ENCODE measurements at places on chromosomes 1 and 21. TPM values are rescaled to one million over a fixed set of nuclear protein-coding genes. Genes with fewer than 3 reads are reported as not detected.
A peak's percentile ranks its signal among the peaks of the same experiment; 100 is the strongest.

DNA sequence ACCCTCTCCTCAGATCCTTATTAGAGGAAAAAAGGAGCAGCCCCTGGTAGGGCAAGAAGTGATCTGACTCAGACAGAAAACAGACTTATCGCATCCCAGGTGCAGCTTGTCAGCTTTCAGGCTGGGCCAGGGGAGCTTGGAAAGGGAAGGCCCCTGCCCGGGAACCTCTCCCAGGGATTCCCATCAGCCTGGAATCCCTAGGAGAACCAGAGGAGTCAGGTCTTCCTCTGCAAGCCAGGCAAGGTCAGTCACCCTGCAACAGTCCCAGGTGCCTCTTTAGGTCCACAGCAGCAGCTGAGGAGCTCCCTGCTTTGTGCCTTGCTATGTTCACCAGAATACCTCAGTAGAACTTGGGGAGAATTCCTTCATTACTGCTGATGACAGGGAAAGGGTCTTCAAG is 2.9 kb upstream of the PRAMEF12 start:
- H3K27ac ChIP-seq, result no peak overlapping the region
- H3K36me3 ChIP-seq, result no peaks in the 10 kb centered on the region
- no peaks in the 10 kb centered on the region for H3K27me3 ChIP-seq
- H3K4me3 ChIP-seq, result no peak overlapping the region

GRCh38 chr1:17545356-17545755 is 5.9 kb downstream of the ARHGEF10L start:
- peak overlapping the region; percentile 47 for H3K27ac ChIP-seq
- no peak overlapping the region for H3K4me3 ChIP-seq
- DNase-seq, result no peak
- no peaks in the 10 kb centered on the region for H3K36me3 ChIP-seq
- H3K4me1 ChIP-seq, result peaks cover 31% of the 10 kb centered on the region
- no peaks in the 10 kb centered on the region for H3K27me3 ChIP-seq

DNA sequence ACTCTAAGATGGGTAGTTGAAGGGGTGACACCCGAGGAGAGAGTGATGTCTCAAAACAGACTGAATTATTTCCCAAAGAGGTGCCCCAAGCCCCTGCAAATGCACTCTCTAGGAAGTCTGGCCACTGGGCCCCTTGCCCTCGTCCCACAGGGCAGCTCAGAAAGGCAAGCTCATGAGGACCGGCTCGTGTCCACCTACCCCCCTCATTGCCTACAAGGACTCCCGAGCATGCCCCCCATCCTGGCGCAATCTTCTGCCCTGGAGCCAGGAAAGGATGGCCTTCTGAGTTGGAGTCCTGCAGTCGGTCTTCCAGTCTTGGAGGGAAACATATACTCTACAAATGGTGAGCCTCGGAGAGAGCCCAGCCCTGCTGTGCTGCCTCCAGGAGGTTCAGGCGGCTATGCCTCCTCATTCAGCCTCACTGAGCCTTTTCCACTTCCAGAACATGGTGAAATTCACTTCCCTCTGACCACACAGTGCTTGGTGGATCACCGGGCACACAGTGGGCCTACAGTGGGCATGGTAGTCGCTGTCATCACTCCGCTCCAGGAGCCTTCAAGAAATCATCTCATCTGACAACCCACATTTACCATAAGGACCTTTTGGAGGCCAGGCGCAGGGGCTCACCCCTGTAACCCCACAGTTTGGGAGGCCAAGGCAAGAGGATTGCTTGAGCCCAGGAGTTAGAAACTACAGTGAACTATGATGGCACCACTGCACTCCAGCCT is 5.8 kb upstream of the WNT3A start:
- no peaks in the 10 kb centered on the region for H3K4me1 ChIP-seq
- no peak for DNase-seq
- H3K4me3 ChIP-seq, result no peak overlapping the region
- no peak overlapping the region for H3K27ac ChIP-seq

DNA sequence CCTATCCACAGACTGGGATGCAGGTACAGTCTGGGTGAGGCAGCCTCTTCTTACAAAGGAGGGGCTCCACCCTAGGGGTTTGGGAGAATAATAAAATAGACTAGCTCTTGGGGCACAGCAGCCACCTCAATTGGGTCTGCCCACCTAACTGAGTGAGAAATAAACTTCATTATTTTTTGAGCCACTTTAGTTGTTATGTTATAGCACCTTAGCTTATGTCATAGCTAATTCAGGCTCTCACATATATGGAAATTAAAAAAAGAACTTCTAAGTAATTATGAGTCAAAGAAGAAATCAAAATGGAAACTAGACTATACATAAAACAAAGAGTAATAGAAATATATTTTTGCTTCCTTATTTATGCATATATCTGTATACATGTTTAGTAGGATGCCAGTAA is 318.5 kb upstream of the B3GALT2 start:
- H3K27me3 ChIP-seq, result no peaks in the 10 kb centered on the region
- H3K4me1 ChIP-seq, result no peaks in the 10 kb centered on the region
- H3K27ac ChIP-seq, result no peak overlapping the region
- DNase-seq, result no peak
- no peak overlapping the region for H3K4me3 ChIP-seq

DNA sequence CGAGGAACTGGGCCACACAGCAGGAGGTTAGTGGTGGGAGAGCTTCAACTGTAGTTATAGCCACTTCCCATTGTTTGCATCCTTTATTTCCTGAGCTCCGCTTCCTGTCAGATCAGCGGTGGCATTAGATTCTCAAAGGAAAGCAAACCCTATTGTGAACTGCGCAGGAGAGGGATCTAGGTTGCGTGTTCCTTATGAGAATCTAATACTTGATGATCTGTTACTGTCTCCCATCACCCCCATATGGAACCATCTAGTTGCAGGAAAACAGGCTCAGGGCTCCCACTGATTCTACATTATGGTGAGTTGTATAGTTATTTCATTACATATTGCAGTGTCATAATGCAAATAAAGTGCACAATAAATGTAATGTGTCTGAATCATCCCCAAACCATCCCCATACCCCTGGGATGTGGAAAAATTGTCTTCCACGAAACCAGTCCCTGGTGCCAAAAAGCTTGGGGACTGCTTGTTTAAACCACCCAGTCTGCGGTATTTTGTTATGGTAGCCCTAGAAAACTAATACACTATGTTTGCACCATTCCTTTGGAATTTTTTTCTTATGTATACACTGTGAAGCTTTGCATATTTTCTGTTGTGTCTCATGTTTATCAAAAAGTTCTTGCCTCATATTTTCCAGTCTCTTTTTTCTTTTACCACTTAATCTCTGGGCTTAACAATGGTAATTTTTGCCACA is 136.6 kb upstream of the IVNS1ABP start:
- H3K27me3 ChIP-seq, result no peaks in the 10 kb centered on the region
- no peak overlapping the region for H3K27ac ChIP-seq
- H3K4me1 ChIP-seq, result no peaks in the 10 kb centered on the region
- DNase-seq, result no peak
- no peaks in the 10 kb centered on the region for H3K36me3 ChIP-seq

DNA sequence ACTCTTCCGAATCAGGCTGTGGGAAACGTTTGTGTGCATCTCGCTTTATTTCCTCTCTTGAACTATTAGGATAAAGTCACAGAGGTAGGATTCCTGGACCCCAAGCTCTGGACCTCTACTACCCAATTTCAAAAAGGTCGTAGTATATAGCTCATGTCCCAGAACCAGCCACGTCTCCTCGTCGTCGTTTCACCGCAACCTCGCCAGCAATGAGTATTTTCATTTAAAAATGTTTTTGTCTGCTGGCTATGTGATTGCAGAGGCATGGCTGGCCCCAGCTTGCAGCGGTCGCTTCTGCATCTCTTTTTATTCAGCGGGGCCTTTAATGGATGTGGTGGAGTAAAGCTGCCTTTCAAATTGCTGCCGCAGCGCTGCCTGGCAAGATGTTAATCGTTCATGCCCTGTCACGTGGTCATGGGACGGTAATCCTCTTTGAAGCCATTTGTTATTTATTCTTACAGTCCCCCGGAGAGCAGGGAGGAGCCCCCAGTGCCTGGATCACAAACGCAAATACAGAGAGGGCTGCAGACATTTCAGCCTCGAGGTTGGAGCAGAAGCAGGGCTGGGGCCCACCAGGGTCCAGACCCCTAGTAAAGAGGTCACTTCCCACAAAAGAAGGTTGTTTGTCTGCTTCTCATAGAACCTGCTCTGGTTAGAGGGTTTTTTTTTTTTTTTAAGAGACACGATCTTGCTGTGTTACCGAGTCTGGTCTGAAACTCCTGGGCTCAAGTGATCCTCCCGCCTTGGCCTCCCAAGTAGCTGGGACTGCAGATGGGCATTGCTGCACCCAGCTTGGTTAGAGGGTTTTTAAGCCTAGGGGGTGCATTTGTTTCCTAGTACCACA is 11.6 kb upstream of the NPHP4 start:
- H3K36me3 ChIP-seq, result no peaks in the 10 kb centered on the region
- no peaks in the 10 kb centered on the region for H3K27me3 ChIP-seq
- H3K27ac ChIP-seq, result peak overlapping the region; percentile 68
- H3K4me3 ChIP-seq, result no peak overlapping the region
- no peak for DNase-seq

- no peaks in the 10 kb centered on the region for H3K27me3 ChIP-seq
- peaks cover 42% of the 10 kb centered on the region for H3K4me1 ChIP-seq
- H3K27ac ChIP-seq, result no peak overlapping the region
- H3K36me3 ChIP-seq, result no peaks in the 10 kb centered on the region
- no peak overlapping the region for H3K4me3 ChIP-seq
- DNase-seq, result no peak
Observed at GRCh38 chr1:171506525-171507304, 21.4 kb downstream of the PRRC2C start.

The NPHP4 gene
- total RNA-seq, result 2.1 TPM

The VAV3 gene
- 0.46 TPM for total RNA-seq

Data from gastrocnemius medialis (tissue), 4 donors.